ENCODE measurements at places on chromosomes 7 and 10. TPM values are rescaled to one million over a fixed set of nuclear protein-coding genes. Genes with fewer than 3 reads are reported as not detected.

LIPK gene
- not detected for total RNA-seq

- no peak for DNase-seq
Observed at GRCh38 chr10:24485304-24485703, 238.4 kb downstream of the ARHGAP21 start.

DNA sequence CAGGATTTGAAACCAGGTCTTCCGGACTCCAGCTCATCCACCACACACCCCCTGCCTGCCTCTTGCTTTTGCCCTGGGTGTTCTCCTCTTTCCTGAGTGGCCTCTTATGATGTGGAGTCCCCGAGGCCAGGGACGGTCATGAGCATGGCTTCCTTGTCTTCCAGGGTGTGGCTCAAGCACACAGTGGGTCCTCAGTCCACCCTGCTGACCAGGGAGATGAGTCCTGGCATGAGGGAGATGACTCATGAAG, 32.8 kb downstream of the DNAJB12 start:
- no peak for DNase-seq

- DNase-seq = no peak
Observed at GRCh38 chr10:33697016-33697415, 362.5 kb upstream of the NRP1 start.
